PC-3 (cell line): ENCODE measurements at places on chromosomes 11 and 22. TPM values are rescaled to one million over a fixed set of nuclear protein-coding genes. Genes with fewer than 3 reads are reported as not detected.

DNA sequence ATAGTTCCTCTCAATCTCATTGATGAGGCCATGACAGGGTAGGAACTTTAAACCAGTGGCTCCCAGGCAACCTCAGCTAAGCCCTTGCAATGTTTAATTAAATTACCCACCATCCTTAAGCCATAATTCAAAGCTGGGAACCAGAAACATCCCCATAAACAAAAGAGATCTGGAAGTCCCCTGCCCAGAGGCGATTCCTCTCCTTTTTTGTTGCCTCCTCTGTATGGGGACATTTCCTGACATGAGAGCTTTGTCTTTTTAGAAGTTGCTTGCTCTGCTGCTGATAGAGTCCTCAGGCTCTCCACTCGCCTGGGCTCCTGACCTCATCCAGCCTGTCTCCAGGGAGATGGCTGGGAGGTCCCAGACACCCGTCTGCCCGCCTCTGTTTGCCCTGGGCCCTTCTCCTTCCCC lies 3.2 kb downstream of the DTX4 start:
- no peak for DNase-seq
- H3K27ac ChIP-seq: peak overlapping the region; percentile 84
- peak overlapping the region; percentile 48; the same call in 1 of the 2 replicates for H3K4me3 ChIP-seq
- H3K4me1 ChIP-seq: peaks cover 37% of the 10 kb centered on the region
- H3K27me3 ChIP-seq: 0 out of 2 replicates have a peak, but pooled peaks cover 5% of the 10 kb centered on the region

CD3D gene
- not detected in 2 replicates for total RNA-seq

GRCh38 chr11:58745705-58746364 lies 14.1 kb upstream of the GLYAT start:
- no peaks in the 10 kb centered on the region for H3K4me1 ChIP-seq
- DNase-seq: no peak
- no peaks in the 10 kb centered on the region for H3K27me3 ChIP-seq
- no peak overlapping the region for H3K4me3 ChIP-seq
- no peak overlapping the region for H3K27ac ChIP-seq

GRCh38 chr11:80586464-80586863 lies 1145.6 kb upstream of the TENM4 start:
- peak; percentile 23 for DNase-seq
- no peak overlapping the region for H3K4me3 ChIP-seq
- peaks cover 16% of the 10 kb centered on the region; the same call in 1 of the 2 replicates for H3K4me1 ChIP-seq
- H3K36me3 ChIP-seq: no peaks in the 10 kb centered on the region
- H3K27me3 ChIP-seq: no peaks in the 10 kb centered on the region

DNA sequence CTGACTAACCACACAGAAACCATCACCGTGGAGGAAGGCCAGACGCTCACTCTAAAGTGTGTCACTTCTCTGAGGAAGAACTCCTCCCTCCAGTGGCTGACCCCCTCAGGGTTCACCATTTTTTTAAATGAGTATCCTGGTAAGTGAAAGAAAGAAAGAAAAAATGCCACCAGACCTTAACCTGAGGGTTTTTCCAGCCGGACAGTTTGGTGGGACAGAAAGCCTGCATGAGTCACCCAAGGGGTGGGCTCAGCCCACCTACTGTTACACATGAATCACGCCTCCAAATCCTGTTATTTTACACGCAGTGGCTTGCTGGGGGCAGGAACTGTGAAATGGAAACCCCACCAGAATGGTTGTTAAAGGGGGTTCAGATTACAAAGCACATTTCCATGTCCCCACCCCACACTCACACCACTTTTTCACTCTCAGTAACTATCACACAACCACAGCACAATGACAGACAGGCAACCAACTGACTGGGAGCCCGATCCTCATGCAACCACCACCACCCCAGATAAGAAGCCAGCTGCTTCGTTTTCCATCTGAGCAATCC lies 11.9 kb downstream of the CRTAM start:
- no peak overlapping the region for H3K4me3 ChIP-seq
- no peak overlapping the region for H3K27ac ChIP-seq
- H3K4me1 ChIP-seq: peaks cover 14% of the 10 kb centered on the region
- DNase-seq: no peak
- H3K27me3 ChIP-seq: no peaks in the 10 kb centered on the region
- no peaks in the 10 kb centered on the region for H3K36me3 ChIP-seq

DNA sequence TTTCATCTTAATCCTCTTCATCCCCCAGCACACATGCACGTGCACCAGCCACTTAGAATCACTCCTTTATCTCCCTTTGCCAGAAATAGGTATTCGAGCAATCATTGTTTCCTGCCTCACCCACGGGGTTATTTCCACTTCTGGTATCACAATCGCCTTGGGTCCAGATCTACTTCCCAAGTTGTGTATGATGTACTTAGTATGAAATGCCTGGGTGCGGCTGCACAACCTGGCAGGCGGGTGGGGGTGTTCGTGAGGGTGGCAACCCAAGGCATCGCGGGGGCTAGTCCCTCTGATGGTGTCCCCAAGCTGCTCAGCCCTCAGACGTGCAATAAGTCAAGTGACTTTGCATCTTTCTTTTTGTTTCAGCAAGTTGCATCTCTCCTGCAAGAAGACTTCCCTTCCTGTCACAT lies 475.6 kb downstream of the MIAT start:
- no peak overlapping the region for H3K27ac ChIP-seq
- H3K4me3 ChIP-seq: no peak overlapping the region
- no peak for DNase-seq
- peaks cover 6% of the 10 kb centered on the region; the same call in 1 of the 2 replicates for H3K4me1 ChIP-seq

- H3K4me3 ChIP-seq: no peak overlapping the region
- peaks cover 7% of the 10 kb centered on the region for H3K36me3 ChIP-seq
- no peak overlapping the region for H3K27ac ChIP-seq
- H3K4me1 ChIP-seq: no peaks in the 10 kb centered on the region
- DNase-seq: no peak
Observed at GRCh38 chr22:30943368-30943767, 25.2 kb downstream of the MORC2 start.

NTM gene
- total RNA-seq: not detected in 2 replicates

- H3K27ac ChIP-seq: peak overlapping the region; percentile 72
- no peaks in the 10 kb centered on the region for H3K27me3 ChIP-seq
- DNase-seq: peak; percentile 44
- H3K4me1 ChIP-seq: peaks cover 31% of the 10 kb centered on the region
- H3K4me3 ChIP-seq: peak overlapping the region; percentile 89
- H3K36me3 ChIP-seq: peaks cover 35% of the 10 kb centered on the region
Observed at GRCh38 chr11:66617155-66617834, 865 bp downstream of the RBM14 start.
